ENCODE measurements at places on chromosomes 11 and 22.
A peak's percentile ranks its signal among the peaks of the same experiment; 100 is the strongest.

DNA sequence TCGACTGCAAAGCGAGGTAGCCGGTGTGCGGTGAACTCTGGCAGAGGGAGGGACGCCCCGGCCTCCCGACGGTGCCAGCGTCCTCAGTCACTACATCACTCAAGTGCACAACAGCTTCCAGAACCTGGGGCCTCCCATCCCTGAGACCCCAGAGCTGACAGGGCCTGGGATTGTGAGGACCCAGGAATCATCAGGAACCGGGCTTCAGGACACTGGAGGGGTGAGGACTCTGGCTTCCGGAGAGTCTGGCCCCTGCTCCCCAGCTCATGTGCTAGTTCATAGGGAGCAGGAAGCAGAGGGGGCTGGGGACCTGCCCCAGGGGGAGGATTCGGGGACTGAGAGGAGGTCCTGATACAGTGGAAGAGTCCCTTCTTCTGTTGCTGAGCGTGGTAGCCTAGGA is 4.6 kb downstream of the ART5 start:
- DNase-seq, result no peak

DNA sequence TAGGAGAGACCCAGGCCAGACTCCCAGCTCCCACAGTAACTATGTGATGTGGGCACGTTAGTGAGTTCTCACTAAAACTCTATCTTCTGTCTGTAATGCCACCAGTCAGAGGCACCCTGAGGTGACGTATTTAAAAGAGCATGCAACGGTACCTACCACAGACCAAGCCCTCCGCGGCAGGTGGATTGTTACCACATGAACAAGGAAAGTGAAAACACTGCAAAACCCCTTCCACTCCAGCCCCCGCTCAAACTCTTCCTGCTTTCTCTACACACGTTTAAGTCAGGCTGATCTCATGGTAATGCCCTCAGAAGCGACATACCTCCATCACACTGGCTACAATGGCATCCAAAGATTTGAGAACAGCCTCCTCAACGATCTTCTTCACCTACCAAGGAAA is 36.7 kb downstream of the SERPIND1 start:
- DNase-seq, result no peak

DNA sequence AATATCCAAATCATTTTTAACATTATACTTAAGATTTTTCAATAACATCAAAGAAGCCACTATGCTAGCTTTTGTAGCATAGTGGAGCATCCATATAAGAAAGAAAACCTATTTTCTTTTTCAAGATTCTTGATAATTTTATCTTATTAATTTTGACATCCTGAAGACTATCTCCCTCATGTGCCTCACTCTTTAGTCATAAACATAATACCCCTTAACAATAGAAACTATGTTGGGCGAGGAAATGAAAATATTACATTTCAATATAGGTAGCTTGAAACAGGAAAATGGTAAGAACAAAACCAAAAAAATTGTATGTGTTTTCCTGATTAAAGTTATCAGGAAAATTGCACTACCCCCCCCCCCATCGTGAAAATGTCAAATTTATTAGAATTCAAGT is 40.1 kb downstream of the ELMOD1 start:
- DNase-seq, result no peak

DNA sequence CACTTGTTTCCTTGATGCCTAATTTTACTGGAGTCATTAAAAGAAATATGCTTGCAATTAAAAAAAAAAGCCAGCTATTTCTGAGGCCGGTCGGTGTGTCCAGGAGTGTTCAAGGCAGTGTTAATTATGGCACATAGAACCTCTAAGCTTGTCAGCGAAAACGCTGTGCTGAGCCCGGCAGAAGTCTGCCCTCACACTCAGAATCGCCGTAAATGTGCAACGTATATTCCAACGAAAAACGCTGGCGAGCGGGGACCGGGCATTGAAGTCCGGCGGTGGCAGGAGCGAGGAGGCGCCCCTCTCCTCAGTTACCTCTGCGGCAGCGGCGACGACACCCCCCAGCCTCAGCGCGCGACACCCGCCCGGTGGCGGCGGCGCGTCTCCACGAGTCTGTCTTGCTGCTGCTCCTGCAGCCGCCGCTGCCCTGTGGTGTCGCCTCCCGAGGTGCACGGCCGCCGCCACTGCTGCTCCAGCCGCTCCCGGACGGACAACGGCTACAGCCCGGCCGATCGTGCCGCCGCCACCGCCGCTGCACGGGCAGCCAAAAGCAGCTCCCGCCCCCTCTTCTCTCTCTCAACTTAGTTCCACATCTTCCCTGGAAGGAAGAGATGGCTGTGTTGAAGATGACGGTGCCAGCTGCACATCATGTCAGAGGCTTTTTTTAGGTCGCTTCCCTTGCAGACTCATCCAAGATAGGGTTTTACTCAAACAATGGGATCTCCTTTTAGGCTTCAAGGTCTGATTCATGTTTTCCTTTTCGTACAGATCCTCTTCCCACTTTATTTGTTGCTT is 56.0 kb downstream of the JAM3 start:
- DNase-seq, result no peak

GRCh38 chr11:8907116-8907515 is 3.9 kb upstream of the AKIP1 start:
- DNase-seq, result no peak

GRCh38 chr11:47184711-47185304 is 1.4 kb downstream of the PACSIN3 start:
- no peak for DNase-seq

DNA sequence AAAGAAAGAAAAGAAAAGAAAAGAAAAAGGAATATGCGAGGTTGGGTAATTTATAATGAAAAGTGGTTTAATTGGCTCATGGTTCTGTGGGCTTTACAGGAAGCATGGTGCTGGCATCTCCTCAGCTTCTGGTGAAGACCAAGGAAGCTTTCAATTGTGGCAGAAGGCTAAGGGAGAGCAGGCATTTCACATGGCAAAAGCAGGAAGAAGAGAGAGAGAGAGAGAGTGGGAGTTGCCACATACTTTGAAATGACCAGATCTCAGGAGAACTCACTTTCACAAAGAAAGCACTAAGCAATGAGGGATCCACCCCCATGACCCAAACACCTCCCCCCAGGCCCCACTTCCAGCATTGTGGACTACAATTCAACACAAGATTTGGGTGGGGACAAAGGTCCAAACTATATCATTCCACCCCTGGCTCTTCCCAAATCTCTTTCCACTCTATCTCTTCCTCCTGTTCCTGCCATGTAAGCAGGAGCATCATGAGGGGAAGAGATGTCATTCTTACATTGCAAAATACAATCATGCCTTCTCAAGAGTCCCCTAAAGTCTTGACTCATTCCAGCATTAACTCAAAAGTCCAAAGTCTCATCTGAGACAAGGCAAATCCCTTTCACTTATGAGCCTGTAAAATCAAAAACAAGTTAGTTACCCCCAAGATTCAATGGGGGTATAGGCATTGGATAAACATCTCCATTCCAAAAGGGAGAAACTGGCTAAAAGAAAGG is 38.9 kb downstream of the LINC01488 start:
- no peak for DNase-seq

DNA sequence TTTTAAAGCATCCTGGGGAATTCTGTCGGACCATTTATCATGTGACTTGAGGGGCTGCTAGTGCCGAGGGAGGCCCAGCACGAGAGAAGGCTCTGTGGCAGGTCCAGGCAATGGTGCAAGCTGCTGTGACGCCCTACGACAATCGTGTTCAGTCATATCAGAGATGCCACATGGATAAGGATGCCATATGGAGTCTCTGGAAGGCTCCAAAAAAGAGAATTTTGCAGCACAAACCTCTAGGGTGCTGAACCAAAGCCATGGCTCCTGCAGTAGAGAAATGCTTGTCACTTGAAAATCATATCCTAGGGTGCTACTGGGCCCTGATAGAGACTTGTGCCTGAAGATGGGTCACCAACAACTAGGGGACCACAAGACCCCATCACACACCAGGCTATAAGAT is 6.7 kb upstream of the CD6 start:
- DNase-seq, result no peak

DNA sequence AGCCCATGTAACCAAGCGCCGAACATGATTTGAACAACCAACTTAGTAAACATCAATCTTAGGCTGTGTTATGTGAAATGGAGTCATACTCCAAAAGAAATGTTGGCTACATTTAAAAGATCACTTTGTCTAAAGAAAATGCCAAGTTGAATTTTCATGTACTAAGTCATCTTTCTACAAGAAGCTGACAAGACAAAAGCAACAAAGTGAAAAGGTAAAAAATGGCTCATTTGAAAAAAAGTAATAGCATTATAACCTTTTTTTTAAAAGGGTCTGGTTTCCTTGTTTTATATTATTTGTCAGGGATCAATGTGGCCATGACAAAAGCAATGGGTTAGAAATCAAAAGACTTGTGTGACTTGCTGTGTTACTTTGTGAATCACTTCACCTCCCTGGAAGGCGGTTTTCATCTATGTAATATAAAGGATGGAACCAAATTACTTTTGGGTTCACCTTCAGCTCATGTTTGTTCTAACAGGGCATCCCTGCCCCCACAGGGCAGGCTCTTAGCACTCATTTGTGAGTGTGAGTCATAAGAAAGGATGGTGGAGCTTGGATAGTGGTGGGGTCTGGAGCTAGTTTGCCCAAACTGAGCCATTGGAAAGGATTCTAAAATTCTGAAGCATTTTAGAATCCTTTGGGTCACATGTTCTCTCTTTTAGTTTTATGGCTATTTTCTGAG is 131.9 kb upstream of the MTMR2 start:
- no peak for DNase-seq

DNA sequence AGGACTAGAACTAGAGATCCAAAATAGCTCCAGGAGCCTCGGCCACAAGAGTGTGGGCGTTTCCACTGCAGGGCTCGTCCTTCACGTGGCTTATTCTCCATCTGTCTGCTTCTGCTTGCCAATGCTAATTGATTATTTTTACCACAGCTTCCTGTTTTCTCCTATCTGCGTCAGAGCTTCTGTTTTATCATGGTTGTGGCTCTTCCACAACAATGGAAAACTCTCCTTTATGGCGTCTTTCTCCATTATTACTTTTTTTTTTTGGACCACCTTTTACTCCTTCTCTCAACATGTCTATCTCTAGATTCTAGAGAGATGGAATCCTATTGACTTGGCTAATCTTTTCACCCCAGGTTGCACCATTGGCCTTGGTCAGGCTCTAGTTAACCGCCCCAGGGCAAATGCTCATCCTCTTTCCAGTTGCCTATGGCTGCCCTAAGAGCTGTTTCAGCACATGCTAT is 25.9 kb downstream of the CAT start:
- peak; percentile 26 for DNase-seq

- no peak for DNase-seq
Measured at GRCh38 chr22:28151151-28151816, 232.2 kb upstream of the PITPNB start.
